Stimulated activated CD8-positive, alpha-beta memory T cell treated with anti-CD3 and anti-CD28 coated beads, Interleukin-4, amount 100 ng/mL, for 1 hour (primary cell): ENCODE measurements at places on chromosomes 13 and 19.

DNA sequence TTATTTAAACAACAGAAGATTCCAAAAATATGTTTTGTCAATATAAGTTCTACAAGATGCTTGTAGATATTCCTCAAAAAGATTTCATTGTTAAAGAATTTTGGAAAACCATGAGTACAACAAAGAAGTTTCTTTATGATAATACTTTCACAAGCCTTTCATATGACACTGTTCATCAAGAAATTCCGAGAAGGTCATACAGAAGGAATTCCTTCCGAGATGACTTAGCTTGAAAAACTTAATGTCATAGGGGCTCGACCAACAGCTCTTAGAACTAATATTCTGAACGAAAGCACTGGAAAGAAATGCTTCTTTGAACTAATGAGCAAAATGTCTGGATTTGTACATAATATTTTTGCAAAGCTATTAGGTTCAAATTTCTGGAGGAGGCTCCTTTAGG is 403.4 kb downstream of the KLF5 start:
- DNase-seq, result no peak

- DNase-seq, result peak; percentile 47
Measured at GRCh38 chr19:49497047-49497788, 984 bp downstream of the RPS11 start.

GRCh38 chr13:99027661-99028425 is 50.0 kb upstream of the DOCK9 start:
- no peak for DNase-seq

- DNase-seq, result no peak
Measured at GRCh38 chr19:41321204-41321599, 11.2 kb downstream of the CCDC97 start.

DNA sequence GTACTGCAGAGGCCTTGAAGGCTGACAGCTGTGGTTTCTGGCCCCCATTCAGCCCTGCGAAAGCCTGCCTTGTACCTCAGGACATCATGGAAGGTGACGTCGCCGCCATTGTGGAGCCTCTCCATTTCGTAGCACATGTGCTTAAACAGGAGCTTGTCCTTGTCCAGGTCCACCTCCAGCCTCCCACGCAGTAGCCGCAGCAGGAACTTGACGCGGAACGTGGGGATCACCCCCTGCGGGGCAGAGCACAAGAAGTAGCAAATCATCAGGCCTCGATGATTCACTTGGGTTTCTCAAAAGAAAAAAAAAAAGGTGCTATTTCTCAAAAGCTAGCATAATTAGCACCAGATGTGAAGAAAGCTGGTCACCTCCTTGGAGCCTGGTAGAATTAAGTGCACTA is 351.0 kb downstream of the NALCN start:
- no peak for DNase-seq

DNA sequence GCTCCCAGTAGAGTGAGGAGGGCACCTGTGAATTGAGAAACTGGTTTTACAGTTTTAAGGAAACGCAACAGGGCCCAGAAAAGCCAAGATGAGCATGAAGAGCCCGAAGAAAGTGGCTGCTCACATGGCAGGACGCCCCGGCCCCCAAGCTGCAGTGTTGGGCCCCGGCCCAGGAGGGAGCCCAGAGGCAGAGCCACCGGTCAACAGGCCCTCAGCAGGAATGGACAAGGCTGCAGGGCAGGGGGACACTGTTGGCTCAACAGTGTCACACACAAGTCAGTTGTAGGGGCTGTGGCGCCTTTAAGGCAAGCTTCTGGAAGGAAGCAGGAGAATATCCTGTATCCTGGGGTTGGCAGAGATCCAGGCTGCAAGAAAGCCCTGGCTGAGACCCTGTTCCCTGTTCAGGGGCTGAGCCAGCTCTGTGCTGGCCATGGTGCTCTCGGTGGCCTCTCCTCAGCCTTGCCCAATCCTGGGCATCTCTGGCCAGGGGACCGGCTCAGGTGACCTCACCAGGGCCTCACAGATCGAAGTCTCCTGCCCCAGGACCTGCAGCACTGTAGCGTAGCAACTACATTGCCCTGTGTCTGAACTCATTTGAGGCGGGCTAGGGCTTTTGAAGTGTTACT is 28.0 kb downstream of the UPF1 start:
- DNase-seq, result no peak

GRCh38 chr13:95546919-95547318 is 5.6 kb upstream of the CLDN10 start:
- no peak for DNase-seq

DNA sequence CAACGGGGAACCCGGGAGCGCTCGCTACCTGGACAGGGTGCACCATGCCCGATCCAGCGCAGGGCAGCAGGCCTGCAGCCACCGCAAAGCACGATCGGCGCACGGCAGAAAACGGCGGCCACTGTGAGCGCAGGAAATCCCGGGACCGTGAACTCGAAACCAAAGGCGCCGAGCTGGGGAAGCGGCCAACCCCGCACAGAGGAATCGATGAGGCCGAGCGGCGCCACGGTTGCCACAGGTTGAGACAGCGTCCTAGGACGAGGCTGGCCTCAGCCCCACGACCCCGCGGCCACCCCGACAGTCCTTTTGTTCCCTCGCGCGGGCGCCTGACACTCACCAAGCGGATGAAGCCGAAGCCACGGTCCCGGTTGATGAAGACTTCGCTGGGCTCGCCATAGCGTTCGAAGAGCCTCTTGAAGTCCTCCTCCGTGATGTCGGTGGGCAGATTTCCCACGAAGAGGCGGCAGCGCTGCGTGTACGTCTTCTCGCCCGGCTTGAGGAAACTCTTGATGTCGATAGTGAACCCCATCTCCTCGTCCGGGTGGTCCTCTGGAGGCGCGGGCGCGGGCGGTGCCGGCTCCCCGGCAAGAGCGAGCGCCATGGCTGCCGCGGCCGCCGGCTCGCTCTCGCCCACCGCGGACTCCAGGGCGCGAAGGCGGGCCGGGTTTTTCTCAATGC is 557 bp downstream of the PSPC1 start:
- DNase-seq, result peak; percentile 29

DNA sequence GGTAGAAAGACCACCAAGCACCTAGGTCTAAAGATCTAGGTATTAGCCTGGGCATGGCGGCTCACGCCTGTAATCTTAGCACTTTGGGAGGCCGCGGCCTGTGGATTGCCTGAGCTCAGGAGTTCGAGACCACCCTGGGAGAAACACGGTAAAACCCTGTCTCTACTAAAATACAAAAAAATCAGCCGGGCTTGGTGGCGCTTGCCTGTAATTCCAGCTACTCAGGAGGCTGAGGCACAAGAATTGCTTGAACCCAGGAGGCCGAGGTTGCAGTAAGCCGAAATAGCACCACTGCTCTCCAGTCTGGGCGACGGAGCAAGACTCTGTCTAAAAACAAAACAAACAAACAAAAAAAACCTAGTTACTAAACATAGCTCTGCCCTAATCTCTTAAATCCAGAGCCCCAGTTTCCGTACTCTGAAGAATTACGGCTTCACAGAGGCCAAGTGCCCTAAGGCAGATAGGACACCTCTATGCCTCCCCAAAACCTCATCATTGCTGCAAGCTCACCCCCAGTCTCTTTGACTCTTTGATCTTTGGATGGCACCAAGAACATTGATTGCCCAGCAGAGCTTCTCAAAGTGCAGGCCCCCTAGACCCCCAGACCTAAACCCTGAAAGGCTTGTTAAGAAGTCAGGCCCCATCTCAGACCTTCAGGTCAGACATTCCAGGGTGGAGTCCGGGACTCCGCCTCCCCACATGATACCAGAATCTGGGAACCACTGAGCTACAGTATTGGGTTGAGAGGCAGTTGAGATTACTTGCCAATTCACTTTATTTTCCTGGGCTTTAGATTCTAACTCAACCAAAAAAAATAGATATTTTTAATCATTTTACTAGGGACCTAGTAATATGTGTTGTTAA is 2.8 kb downstream of the COL4A2 start:
- no peak for DNase-seq

- no peak for DNase-seq
Measured at GRCh38 chr13:37416291-37417059, 182.1 kb downstream of the POSTN start.

- DNase-seq, result no peak
Measured at GRCh38 chr13:44317752-44318151, 55.9 kb upstream of the SERP2 start.

- DNase-seq, result no peak
Measured at GRCh38 chr19:55275851-55276719, 3.8 kb downstream of the HSPBP1 start.

- DNase-seq, result no peak
Measured at GRCh38 chr13:71712988-71713653, 153.9 kb downstream of the DACH1 start.

- DNase-seq, result no peak
Measured at GRCh38 chr13:81874681-81875661, 1534.0 kb upstream of the SPRY2 start.

DNA sequence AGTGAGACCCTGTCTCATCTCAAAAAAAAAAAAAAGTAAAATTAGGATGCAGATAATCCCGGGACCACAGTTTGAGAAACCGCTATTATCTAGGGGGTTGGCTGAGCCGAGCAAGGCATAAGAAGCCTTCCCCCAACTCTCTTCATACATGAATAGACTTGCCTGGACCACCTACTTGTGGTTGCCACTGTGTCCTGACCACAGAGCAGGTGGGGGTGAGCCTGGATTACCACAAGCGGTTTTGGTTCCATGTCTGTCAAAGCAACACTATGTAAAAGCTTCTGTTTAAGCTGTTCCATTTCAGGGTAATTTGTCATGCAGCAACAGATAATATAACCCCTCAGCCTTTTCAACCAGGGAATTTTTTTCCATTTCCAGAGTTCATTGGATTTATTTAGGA is 3.3 kb upstream of the NAPA start:
- no peak for DNase-seq

DNA sequence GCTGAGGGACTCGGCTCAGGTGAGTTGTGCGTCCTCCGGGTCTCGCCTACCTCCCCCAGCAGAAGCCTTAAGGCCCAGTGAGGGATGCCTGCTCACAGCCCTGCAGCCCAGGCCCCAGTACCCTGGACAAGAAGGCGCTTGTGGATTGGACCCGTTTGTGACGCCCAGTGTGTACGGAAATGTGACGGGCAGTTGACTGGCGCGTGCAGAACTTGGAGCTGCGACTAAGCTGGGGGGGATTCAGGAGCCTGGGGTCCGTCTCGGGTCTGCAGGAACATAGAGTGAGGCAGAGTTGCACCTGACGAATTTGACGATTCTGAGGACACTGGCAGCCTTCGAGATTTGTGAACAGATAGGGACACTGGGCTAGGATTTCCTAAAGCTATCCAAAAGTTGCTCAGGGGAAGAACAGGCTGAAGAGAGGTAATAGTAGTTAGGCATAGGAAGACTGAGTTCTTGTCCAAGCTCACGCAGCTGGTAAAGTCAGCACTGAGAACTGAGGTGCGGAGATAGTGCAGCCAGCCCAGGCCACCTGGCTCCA is 519 bp downstream of the ZNF551 start:
- no peak for DNase-seq

- DNase-seq, result no peak
Measured at GRCh38 chr13:24276306-24276705, 33.1 kb upstream of the C1QTNF9 start.

DNA sequence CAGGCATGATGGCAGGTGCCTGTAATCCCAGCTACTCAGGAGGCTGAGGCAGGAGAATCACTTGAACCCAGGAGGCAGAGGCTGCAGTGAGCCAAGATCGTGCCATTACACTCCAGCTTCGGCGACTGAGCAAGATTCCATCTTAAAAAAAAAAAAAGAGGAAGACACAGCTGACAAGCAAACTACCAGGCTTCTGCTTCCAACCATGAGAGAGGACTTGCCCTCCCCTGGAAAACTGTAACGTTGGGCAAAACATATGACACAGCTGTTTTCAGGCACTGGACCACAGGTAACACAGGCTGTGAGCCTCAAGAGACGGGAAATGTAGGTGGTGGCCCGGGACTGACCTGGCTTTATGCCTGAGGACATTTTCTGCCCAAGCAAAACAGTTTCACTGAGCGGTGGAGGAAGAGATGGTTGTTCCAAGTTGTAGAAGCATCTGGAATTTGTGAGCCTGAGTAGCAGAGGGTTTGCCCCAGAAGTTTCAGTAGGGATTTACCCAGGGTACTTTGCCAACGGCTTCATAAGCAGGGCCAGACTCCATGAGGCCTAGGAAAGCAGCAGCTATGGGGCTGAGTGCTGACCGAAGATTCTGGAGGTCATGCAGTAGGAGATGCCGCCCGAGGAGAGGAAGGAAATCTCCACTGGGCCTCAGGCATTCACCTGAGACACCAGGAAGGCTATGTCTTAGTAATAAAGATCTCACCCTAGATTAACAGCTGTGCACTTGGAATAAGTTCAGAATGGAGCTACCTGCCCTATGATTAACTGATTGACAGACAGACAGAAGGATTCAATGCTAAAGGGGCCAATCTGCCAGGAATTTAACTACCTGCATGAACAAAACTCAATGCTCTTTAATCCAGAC is 88.0 kb downstream of the ABCC4 start:
- no peak for DNase-seq

DNA sequence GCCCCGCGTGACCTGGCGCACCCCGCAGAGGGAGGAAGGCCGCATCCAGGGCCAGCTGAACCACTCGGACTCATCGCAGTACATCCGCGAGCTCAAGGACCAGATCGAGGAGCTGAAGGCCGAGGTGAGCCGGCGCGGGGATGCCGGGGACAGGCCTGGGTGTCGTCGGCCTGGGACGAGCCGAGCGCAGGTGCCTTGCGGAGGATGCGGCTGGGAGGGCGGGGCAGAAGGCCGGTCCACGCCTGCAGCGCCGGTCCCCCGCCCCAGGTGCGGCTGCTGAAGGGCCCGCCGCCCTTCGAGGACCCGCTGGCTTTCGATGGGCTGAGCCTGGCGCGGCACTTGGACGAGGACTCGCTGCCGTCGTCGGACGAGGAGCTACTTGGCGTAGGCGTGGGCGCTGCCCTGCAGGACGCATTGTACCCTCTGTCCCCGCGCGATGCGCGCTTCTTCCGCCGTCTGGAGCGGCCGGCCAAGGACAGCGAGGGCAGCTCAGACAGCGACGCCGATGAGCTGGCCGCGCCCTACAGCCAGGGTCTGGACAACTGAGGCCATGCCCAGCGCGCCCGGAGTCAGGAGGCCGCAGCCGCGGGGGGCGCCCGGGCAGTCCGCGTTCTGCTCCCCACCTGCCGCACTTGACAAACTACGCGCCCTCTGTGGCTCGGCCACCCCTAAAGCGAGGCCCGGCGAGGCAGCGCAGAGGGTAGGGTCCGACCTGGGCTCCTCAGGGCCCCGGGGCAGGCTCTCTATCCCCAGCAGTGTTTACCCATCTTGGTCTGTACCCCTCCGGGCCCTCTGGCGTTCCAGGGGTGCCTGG is 10.8 kb downstream of the PRR36 start:
- no peak for DNase-seq

DNA sequence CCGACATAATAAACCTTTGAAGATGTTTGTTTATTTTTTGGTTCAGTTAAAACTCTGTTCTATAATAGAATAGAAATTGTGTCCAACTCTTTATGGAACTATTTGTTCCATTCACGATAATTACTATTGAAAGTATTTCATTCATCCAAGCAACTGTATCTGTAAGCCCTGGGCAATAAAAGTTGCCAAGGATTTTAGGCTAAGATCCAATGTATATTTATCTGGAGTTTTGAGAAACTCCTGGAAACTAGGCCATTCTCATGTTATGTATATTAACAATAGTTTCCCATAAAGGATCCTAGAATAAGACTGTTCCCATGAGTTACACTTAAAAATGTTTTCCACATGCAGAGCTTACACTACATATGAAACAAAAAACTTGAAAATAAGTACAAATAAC is 261.6 kb downstream of the SLITRK6 start:
- DNase-seq, result no peak

GRCh38 chr13:23086968-23087623 is 93.7 kb upstream of the SGCG start:
- no peak for DNase-seq
